ENCODE measurements at places on chromosomes 1 and 21.

GRCh38 chr1:168689726-168690602, 39.0 kb downstream of the DPT start:
- peak; percentile 60 for DNase-seq

DNA sequence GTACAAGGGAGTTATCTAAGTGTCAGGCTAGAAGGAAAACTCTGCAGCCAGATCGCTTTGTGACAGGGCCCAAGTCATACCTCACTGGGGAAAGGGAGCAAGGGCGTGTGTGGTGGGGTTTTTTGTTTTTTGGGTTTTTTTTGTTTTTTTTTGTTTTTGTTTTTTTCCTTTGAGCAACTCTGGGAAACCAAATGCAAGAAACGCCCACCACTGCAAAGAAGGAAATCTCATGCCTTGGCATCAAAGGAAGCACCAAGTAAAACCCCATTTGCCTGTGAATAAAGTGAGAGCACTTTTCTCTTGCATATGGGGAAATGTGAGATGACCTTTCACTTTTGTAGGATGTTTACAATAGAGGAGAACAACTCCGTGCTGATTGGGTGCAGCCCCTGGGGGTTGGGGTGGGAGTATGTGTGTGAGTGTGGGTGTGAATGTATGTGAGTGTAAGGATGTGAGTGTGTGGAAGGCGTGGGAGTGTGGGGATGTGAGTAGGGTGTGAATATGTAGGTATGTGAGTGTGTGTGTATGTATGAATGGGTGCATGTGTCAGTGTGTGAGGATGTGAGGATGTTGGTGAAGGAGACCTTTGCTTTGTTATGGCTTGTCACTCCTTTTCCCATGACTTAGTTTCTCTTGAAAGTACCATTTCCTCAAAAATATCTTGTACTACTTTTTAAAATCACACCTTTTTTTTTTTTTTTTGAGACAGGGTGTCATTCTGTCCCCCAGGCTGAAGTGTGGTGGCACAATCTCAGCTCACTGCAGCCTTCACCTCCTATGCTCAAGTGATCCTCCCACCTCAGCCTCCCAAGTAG, 34.6 kb downstream of the IL12RB2 start:
- DNase-seq, result no peak

GRCh38 chr1:215076322-215076721, 6.2 kb upstream of the KCNK2 start:
- no peak for DNase-seq

DNA sequence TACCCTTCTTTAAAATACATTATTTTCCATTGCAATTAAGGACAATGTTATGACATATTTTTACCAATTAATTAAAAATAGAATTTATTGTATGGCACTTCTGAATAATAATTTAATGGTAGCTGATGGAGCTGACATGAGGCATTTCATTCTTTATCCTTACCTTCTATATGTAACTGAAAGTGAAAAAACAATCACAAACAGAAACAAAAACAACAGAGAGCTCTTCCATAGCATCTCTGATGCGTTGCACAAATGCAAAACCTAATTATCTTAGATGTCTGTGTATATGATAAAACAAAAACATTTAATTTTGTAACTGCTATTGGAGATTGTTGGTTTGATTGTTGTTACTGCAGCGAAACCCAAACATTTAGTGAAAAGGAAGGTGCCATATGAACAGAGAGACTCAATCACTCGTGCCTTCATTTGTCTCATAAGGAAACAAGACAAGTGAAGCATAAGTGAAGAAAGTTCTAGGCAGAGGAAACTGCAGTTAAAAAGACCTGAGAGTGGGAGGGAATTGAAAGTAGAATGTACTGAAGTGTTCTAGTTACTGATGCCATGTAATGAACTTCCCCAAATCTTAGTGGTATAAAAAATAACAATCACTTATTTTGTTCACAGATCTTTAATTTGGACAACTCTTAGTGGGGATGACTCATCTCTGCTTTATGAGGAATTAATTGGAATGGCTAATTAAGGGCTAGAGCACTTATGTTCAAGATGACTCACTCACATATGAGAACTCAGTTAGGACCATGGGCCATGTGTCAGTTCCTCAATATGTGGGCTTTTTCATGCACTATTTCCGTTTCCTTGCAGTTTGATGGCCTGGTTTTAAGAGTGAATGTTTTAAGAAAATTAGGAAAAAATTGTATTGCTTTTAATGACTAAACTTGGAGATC, 245.0 kb upstream of the OLFM3 start:
- DNase-seq, result no peak

- DNase-seq, result peak; percentile 80
Observed at GRCh38 chr1:185646202-185646683, 87.9 kb upstream of the HMCN1 start.

DNA sequence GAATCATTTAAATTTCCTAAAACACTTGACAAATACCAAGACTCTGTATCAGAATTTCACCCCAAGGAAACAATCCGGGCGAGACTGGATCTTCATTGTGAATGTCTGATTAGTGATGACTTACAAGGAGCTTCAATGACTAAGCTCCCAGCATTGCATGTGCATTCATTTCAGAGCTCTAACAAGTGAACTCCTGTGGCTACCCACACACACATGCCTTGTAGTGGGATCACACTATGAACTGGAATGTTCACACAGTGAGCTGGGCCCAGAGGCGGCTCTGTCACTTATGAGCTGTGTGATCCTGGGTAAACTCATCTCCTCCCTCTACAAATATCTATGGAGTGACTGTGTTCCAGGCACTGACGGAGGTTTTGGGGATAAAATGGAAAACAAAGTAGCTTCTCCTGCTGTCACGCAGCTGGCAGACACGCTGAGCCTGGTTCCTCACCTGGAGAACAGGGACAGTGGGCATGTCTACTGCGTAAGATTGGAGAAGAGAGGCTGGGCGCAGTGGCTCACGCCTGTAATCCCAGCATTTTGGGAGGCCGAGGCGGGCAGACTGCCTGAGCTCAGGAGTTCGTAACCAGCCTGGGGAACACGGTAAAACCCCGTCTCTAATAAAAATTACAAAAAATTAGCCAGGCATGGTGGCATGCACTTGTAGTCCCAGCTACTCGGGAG, 56.9 kb downstream of the CLSTN1 start:
- no peak for DNase-seq

GRCh38 chr1:186042230-186042629, 308.0 kb downstream of the HMCN1 start:
- no peak for DNase-seq

DNA sequence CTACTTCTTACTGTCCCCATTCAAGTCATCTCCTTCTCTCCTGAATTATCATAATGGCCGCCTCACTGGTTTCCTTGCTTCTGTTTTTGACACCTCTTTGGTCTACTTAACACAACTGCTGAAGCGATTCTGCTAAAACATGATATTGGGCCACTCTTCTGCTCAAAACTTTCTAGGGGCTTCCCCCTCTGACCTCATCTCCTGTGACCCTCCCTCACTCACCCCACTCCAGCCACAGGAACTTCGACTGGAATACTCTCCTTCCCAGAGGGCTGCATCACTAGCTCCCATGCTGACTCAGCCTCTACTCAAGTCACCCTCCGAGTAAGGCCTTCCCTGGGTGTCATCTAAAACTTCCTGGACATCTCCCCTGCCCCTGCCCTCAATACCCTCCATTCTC, 35.7 kb downstream of the NRIP1 start:
- no peak for DNase-seq

GRCh38 chr1:99005537-99005942, 879 bp upstream of the PLPPR5 start:
- no peak for DNase-seq
